ENCODE measurements at places on chromosomes 12 and 14.

- DNase-seq, result no peak
These were observed 2.2 kb upstream of the KRT80 start for GRCh38 chr12:52193991-52194390.

DNA sequence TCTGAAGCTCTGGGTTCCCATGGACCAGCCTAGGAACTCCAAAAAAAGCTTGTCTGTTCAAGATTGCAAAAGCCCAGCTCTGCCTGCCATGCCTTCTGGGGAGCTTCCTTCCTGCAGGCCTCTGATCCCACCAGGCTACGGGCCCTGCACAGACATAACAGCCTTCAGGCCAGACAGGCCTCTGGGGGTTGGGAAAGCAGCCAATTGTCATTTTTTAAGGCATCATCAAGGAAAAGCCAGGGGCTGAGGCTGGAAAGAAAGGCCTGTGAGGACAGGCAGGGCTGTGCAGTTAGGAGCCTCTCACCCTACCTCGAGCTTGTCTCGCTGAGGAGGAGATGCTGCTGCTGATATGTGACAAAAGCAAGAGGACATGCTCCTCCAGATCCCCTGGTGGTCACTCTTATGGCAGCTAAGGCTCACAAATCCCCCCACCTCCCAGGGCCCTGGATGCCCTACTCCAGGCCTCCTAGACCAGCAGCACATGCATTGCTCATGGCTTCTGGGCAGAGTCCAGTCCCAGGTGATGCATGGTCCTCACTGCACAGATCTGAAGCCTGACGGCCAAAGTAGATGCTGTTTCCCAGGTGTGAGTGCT lies 2.9 kb downstream of the TMEM229B start:
- no peak for DNase-seq

DNA sequence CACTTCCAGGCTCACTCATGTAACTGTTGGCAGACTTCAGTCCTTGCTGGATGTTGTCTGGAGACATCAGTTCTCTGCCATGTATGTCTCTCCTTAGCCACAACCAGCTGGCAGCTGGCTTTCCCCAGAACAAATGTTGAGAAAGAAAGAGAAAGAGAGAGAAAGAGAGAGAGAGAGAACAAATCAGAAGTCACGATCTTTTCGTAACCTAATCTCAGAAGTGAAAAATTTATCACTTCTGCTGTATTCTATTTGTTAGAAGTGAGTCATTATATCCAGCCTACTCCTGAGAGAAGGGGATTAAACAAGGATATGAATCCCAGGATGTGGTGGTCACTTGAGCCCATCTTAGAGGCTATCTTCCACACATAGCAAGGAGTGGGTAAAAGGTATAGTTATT lies 101.2 kb downstream of the BTG1 start:
- DNase-seq, result no peak

- DNase-seq, result no peak
These were observed 1.2 kb downstream of the SART3 start for GRCh38 chr12:108559748-108560147.

GRCh38 chr14:99540196-99541032 lies 59.2 kb downstream of the CCNK start:
- DNase-seq, result no peak

- no peak for DNase-seq
These were observed 148.4 kb upstream of the FKBP4 start for GRCh38 chr12:2646341-2646740.

GRCh38 chr12:127400221-127400620 lies 866.7 kb upstream of the TMEM132C start:
- DNase-seq, result no peak

DNA sequence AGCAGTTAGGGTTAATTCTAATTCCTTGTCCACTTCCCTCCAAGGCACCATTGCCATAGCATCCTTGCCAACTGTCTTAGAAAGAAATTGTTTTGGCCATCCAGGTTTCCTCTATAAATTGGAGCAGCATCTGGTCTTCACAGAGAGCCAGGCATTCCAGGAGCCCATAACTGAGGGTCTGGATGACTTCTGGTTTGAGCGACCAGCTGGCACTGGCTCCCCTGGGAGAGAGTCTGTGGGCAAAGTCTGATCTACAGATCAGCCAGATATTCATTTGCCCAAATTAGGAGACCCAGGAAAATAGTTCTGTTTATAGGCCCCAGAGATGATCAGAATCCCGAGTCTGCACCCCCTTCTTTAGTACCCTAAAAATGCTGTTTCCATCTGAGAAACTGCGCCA lies 16.0 kb downstream of the VSX2 start:
- DNase-seq, result no peak

DNA sequence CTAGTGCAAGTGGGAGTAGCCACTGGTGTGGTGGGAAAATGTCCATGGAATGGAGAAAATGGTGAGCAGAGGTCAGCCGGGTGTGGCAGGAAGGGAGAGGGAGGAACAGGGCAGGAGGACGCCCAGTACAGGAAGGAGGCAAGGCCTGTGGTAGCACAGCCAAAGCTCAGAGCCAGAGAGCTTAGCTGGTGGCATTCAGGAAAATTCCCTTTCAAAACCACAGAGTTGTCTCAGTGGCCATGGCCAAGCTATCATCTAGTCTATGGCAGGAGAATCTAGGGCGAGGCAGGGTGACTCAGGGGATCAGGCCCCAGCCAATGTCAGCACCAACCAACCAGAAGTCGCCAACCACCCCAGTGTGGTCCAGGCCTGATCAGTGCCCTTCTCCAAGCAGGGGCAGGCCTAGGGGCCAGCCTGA lies 67.7 kb upstream of the DDX11 start:
- DNase-seq, result no peak

DNA sequence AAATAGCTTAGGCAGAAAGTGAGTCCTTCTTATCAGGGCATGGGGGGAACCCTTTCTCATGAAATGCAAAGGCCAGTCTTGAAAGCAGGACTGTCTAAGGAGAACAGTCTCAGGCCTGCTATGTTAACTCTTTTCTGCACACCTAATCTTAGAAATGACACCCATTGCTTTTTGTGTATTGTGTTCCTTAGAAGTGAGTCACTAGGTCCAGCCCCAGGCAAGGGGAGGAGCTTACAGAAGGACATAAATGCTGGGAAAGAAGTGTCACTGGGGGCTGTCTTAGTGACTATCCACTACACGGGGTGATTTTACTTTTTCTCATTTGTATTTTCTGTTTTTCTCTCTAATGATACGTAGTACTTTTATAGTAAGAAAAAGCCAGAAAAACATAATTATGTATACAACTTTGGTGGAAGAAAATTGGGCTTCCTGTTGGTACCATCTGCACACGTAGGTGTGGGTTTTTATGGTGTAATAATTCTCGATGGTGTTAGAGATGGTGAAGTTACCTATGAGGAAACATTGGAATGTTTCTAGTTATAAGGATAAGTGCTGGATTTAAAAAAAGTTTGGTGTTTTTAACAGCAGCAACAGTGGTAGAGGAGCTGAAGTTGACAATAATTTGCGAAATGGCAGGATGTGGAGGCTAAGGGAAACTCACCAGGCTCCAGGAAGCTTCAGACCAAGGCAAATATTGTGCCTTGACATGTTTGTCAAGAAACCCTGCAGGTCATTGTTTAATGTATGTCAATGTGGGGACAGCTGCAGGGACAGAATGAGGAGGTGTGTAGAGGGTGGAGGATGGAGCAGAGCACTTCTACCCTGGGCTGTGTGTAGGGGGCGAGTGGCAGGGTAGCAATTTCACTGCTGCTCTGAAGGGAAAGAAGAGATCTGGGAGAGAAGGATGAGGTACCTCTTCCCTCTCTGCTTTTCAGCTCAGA lies 214.9 kb downstream of the KTN1 start:
- DNase-seq, result no peak

- no peak for DNase-seq
These were observed 99.8 kb downstream of the AKAP6 start for GRCh38 chr14:32428875-32429274.

DNA sequence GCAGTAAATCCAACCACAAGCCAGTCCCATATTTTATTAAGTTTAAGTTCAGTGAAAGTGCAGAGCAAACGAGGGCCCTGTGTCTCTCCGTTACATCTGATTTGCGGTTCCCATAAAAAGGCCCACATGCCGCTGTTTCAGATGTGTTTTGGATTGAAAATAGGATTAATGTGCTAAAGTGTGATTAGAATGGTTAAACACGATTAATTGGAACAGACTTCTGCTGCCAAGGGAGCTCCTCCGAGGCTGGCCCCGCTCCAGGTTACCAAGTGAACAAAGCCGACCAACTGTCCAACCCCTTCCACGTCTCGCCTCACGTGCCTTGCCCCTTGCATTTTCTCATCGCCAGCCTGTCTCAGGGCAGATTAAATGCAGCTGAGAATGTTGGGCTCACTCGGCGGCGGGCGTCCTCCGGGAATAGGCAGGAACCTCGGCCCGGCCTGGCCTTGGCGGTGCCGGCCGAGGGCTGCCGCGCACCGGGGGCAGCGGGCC lies 166.5 kb upstream of the GSC start:
- DNase-seq, result no peak

- no peak for DNase-seq
These were observed 104.9 kb downstream of the ATP23 start for GRCh38 chr12:58046271-58046670.

DNA sequence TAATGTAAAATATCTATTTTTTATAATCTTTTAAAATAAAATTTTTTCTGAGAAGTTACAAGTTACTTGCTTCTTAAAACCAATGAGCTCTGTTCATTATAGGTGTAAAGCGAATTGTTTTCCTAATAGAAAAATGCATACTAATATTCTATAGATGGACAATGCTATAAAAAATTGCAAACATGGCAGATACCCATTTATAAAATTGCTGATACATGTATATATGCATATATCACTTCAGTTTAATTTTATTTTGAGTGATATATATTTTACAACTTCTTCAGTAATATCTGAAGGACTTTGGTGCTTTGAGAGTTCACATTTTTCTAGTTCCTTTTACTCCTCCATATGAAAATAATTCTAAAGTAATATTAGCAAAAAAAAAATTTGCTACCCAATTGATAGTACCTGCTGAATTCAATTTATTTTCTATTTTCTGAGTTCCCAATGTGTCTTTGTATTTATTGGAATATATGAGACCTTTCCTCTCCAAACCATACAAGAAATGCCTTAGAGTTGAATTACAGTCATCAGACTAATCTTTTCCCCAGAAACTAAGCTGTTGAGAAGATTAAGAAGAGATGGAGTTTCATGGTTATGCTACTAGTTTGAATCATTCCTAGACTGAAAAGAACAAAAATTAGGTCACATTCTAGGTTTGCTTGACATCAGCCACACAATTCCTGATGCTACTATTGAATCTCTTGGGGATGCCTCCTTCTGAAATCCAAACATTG lies 1937.5 kb upstream of the SEL1L start:
- no peak for DNase-seq

- no peak for DNase-seq
These were observed 61.3 kb downstream of the PHLDA1 start for GRCh38 chr12:75970310-75970709.

- DNase-seq, result peak; percentile 13
These were observed 51.1 kb downstream of the SLC38A1 start for GRCh38 chr12:46217541-46218321.

- no peak for DNase-seq
These were observed 141.4 kb downstream of the PHLDA1 start for GRCh38 chr12:75890141-75890540.

- no peak for DNase-seq
These were observed 29.9 kb upstream of the MYBPC1 start for GRCh38 chr12:101564912-101565311.

DNA sequence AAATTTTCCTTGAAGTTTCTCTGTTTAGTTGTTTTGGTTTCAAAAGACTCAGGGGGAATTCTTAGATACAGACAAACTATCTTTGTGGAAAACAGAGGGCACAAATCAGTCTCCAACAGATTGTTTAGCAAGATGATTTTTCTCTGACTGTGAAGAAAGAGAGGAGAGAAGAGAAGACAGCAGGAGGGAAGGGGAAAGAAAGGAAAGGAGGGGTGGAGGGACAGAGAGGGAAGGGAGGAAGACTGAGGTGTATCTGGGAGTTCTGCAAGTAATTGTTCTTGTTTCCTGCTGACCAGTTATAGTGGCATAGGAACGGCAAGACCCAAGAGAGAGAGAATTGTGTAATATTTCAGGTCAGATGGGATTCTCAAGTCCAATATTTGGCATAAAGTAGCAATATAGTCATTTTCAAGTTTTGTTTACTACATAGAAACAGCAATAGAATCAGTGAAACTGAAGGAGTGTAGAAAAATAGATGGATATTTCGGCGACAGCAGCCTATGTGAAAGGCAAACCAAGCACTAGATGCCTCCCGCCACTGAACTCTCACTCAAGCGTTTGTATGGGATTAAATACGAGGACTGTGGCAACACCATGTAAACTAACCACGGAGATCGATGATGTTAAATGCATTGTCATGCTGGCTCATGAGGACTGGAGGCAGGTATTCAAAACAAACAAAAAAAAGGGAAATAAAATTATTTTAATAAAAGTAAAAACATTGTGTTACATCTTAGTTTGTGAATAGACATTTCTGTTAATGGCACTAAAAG lies 342.5 kb downstream of the SLC16A7 start:
- DNase-seq, result no peak

DNA sequence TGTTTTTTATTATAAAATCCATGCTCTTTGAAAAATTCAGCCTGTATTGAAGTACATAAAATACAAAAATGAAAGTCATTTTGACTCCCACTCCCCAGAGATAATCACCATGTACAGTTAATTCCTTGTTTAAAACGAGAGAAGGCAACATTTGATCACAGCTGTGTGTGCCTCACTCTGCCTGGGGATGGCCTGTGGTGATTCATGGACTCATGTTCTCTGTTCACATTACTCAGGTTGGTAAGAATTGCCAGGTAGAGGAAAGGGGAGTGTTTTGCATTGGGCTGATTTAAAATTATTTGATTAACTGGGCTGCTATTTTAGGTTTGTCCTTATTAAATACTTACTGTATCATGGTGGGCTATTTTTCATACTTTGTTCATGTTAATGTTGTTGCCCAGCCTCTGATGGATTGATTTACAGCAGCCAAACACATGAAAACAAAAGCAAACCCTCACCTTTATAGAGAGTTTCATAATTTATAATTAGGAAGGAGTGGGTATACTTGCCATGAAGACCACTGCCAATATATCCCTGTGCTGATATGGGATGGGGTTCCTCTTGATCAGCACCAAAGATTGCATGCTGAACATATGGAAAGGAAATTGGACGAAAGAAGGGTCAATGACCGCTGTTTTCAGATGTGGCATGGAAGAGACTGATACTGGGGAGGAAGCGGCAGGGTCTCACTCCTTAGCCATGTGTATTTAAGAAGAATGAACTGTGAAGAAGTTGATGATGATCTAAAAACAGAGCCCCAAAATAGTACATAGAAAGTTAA lies 3.0 kb downstream of the ZBTB1 start:
- DNase-seq, result no peak

DNA sequence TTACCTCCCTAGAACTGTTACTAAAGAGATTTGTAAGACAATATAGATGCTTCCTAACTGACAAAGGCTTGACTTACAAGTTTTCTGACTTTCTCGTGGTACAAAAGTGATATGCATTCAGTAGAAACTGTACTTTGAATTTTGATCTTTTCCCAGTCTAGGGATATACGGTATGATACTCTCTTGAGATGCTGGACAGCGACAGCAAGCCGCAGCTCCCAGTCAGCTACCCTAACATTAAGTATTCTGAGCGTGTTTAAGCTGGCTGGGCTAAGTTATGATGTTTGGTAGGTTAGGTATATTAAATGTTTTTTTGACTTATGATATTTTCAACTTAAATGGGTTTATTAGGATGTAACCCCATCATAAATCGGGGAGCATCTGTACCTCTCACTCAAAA lies 55.2 kb upstream of the CDKL1 start:
- no peak for DNase-seq
